Fibroblast of skin of left biceps (primary cell): ENCODE measurements at places on chromosomes 2 and 18.

DNA sequence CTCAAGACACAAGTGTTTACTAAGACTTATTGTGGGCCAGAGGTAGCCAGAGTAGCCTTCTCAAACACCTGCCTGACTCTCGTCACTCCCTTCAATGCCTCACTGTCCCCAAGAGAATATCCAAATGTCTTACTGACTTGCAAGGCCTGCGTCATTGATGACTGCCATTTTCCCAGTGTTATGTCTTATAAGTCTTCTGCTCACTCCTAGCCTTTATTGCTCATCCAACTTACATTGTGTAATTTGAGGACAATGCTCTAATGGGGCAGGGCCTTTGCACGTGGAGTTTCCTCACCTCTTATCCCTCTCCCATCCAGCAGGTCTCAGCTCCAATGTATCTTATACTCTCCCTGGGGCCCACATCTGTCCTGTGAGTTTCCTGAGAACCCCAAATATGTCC is 10.1 kb upstream of the CD226 start:
- no peak for DNase-seq

GRCh38 chr2:241241669-241242068 is 53.2 kb downstream of the ANO7 start:
- DNase-seq, result no peak

DNA sequence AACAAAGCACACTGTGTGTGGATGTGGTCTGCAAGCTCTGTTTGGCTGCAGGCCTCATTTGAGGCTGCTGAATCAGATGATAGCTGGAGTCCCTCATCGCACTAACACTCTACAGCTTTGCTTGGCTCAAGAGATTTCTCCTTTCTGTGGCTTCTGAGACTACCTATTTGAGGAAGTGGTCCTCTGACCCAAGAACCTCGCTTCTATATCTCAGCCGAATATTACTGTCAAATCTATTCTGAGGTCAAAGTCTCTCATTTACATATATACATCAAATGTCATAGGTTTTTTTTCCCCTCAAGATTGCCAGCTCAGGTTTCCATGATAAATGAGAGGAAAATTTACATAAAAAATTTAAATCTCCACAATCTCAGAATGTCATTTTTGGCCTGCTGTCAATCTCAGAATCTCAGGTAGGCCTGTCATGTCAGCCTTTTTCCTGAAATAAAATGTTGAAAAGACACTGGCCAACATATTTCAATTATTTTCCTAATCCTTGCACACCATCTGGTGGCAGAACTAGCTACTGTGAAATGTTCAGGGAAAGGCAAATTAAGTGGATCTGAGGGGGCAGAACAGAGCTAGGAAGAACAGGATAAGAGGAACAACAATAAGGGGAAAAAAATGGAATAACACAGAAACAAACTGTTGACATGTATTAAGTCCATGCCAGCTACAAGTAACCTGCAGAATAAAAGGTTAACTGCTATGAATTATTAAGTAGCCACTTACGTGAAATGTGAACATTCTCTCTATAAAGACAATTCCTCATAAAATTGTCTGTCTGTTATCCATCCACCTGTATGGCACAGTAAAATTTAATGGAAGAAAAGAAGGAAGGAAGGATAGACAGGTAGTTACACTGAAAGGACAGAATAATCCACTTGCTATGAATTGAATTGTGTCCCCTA is 39.3 kb downstream of the AP1S3 start:
- DNase-seq, result no peak

GRCh38 chr2:156021146-156022040 is 311.1 kb downstream of the NR4A2 start:
- no peak for DNase-seq

DNA sequence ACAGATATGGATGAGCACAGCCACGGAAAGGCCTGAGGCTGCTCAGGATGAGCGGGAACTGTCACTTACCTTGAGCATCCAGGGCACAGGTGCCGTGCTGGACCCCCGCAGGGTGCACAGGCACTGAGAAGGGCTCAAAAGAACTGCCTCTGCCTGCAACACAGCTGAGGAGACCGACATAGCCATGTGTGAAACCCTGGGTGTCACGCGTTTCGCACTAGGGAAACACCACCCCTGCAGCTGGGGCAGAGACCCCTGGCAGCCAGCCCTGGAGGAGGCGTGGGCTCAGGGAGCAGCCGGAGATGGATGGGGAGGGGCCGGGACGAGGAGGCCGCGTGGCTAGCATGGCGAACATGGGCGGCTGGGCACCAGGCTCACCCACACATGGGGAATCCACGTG is 228.9 kb downstream of the EIPR1 start:
- no peak for DNase-seq

DNA sequence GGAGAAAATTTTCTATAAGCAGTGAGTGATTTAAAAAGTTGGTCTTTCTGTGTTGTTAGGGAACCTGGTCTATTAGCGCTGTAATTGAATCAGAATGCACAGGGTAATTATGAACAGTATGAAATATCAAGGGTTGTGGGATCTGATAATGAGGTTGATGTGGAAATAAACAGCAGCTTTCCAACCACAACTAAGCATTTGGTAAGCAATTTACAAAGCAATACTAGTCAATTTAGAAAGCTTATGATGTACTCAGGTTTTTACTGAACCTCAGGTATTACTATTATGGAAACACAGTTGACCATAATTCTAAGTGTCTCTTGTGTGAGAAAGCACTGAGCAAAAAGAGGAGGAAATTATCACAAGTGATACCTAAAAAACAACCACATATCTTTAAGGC is 11.0 kb upstream of the SMCHD1 start:
- DNase-seq, result no peak

DNA sequence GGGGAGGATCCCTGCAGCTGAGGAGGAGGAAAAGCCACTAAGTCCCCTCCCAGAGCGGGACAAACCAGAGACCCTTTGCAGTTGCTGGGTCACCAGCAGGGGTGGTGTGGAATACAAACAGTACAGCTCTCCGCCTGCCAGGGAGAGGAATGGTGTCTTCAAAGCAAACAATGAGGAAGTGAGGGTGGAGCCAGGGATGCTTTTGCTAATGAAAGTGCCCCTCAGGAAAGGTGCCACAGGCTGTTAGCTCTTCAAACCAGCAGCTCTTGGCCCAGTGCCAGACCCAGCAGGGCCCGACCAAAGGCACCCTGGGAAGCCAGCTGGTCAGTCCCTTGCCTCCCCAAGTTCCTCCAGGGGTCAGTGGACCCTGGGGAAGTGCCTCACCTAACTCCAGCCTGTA is 102.8 kb downstream of the HIBCH start:
- no peak for DNase-seq

DNA sequence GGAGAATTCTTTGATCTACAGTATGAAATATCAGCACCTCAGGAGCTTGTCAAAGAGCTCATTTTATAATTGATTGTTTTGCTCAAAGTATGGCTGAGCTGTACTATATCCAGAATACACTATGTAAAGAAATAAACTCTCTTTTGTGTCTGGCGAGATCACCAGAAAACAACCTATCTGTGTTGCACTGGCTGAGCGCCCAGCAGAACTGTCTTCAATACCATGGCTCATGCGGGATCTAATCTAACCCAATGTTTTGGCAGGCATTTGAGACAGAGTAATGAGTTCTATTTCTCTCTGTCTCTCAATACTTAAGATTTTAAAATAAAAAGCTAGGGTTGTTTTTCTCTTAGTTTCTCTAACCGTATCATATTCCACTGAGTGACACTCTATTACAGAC is 192.4 kb downstream of the L3MBTL4 start:
- no peak for DNase-seq

DNA sequence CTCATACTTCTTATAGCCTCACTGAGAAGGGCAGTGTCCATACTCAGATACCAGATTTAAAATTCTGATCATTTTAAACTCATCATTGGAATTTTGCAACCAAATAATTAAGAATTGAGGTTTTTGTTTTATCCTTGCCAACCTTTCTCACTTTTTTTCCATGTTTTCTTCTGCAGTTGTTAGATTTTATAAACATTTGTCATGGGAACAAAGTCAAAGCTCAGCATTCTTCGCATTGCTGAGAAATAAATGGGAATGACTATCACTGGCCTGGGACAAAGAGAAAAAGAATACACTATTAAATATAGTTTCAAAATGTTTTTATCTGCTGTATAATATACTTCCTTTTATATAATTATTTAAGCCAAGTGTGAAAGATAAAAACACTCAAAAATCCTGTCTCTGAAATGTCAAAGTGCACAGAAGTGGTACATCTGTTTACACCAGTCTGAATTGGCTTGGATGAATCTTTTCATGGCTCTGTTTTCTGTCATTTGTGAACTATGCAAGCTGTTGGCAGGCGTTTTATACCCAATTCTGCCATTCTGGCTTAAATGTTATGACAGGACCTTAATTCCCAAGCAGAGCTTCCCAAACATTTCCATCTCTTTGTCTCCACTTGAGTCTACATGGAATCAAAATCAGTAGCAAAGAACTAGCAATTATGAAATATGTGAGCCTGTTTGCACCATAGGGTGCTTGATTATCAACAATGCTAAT is 249.3 kb upstream of the SYT4 start:
- DNase-seq, result no peak
